Progenitor cell of endocrine pancreas (in vitro differentiated cells): ENCODE measurements at places on chromosomes 2 and 18. TPM values are rescaled to one million over a fixed set of nuclear protein-coding genes. Genes with fewer than 3 reads are reported as not detected.

DAW1 gene
- 0.42 TPM in 1 of 2 replicates, not detected in the other for total RNA-seq

- no peak for DNase-seq
Measured at GRCh38 chr18:77130229-77131099, 2.1 kb downstream of the MBP start.

DNA sequence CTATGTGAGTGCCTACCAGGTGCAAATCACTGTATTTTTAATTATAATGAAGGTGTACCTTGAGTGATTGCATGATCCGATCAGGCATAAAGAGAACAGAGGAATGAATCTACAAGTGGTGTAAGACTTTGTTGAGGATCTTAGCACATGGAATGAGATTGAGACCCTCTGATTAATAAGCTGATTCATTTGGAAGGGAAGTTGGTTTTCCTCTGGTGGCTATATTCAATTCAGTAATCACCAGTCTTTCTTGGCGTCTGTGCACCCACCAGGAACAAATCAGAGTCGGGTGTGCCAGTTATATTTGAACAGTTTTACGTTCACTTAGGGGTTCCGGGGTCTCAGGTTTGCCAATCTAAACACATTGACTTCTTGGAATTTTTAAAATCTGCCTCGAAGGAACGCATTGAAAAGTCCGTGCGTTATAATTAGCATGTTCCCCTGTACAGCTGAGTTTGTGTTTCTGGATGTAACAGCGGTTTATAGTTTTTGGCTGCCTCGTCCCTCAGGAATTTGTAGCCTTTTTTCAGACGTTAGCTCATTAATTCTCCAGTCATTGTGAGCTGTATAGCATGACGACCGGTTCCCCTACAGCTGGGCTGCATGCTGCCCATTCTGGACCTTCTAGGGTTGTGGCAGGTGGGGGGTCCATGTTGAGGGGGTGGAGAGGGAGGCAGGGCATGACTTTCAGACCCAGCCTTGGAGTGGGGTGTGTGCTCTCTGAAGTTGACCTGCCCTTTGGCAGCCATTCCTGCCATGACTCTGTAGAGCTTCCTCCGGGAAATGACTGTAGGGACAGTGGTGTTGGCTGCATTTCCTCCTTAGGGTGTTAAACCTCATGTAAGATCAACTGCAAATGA, 20.3 kb downstream of the MYO1B start:
- no peak for DNase-seq

- DNase-seq, result no peak
Measured at GRCh38 chr2:2466534-2466933, 135.5 kb upstream of the MYT1L start.

GRCh38 chr2:65722028-65722778, 289.8 kb upstream of the SPRED2 start:
- DNase-seq, result peak; percentile 36

- peak; percentile 6 for DNase-seq
Measured at GRCh38 chr2:128444121-128444771, 125.6 kb upstream of the HS6ST1 start.

DNA sequence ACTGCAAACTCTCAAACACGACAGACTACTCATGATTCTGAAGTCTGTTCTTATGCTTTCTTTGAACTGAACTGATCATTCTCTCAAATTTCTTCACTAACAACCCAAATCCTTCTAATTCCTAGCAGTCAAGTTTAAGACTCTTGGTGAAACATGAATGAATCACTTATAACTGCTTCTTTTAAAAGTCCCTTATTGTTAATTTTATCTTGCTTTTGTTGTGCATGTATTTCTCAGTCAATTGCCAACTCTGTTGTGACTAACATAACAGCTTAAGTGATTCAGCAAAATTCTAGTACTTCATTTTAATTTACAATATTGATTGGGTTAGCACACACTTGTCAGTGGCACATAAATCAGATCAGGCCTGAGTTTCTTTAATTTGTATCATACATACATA, 357.0 kb upstream of the FSIP2 start:
- no peak for DNase-seq

DNA sequence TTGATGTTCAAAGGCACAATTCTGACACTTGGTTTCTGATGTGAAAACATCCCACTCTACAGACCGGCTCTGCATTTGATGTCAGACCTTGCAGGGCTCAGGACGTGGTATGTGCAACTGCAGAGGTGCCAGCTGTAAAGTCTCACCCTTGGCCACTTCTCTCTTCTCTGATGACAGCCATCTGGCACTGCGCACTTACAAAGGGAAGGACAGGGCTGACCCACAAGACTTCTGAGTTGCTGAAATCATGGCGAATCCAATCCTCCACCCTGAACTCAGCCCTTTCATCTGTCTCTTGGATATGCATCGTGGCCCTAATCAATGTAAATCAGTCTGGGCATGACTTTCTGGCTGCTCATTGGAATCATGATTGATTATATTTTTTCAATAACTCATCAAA, 82.5 kb downstream of the SEPTIN10 start:
- DNase-seq, result no peak
